ENCODE measurements at places on chromosomes 3 and 15.

- H3K4me3 ChIP-seq: no peak overlapping the region
- no peaks in the 10 kb centered on the region for H3K36me3 ChIP-seq
- H3K27me3 ChIP-seq: no peaks in the 10 kb centered on the region
- no peaks in the 10 kb centered on the region for H3K4me1 ChIP-seq
Measured at GRCh38 chr3:160340351-160340750, 58.7 kb downstream of the IFT80 start.

DNA sequence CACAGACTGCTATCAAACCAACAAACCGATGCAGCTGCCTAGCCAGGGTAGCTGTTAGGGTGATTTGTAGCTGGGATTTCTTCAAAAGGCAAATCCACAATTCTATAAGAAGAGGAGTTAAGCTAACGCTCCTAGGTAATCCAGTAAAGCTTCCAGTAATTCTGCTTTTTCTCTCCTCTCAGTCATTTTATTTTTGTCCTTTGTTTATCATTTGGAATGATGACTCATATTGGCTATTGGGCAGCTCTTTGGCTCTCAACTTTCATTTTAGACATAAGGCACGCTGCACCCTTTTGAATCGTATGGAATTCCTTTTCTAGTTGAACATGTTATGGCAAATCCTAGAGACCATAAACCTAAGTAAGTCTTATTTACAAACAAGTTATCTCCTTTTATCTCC is 53.2 kb upstream of the PPARG start:
- no peak overlapping the region for H3K4me3 ChIP-seq
- no peak overlapping the region for H3K27ac ChIP-seq
- no peaks in the 10 kb centered on the region for H3K36me3 ChIP-seq
- peaks cover 52% of the 10 kb centered on the region for H3K27me3 ChIP-seq
- peaks cover 32% of the 10 kb centered on the region for H3K4me1 ChIP-seq
- DNase-seq: no peak

GRCh38 chr15:62653122-62653521 is 389.4 kb upstream of the TPM1 start:
- H3K27me3 ChIP-seq: peaks cover 14% of the 10 kb centered on the region
- no peak for DNase-seq
- peaks cover 2% of the 10 kb centered on the region for H3K36me3 ChIP-seq
- peaks cover 6% of the 10 kb centered on the region for H3K4me1 ChIP-seq
- no peak overlapping the region for H3K27ac ChIP-seq
- H3K4me3 ChIP-seq: no peak overlapping the region

GRCh38 chr3:74267588-74268184 is 346.8 kb downstream of the CNTN3 start:
- peak; percentile 13 for DNase-seq
- no peaks in the 10 kb centered on the region for H3K36me3 ChIP-seq
- H3K27me3 ChIP-seq: no peaks in the 10 kb centered on the region
- H3K4me1 ChIP-seq: no peaks in the 10 kb centered on the region

DNA sequence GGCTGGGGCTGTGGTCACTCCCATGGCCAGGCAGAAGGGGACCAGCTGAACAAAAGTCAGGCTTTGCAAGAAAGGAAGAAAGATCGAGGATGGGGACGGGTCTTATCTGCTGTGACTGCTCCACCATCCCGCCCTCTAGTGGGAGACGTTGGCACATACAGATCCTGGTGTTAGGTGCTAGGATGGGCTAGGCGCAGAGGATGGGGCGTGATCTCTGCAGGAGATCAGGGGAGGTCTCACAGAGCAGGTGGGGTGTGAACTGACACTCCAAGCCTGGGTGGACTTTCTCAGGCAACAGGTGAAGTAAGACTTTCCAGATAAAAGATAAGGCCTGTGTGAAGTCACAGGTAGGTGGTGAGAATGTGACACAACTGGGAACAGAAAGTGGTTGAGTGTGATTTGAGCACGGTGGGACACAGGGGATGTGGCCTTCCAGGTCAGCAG is 141.9 kb upstream of the SMAD3 start:
- H3K4me1 ChIP-seq: peaks cover 9% of the 10 kb centered on the region
- peaks cover 3% of the 10 kb centered on the region for H3K36me3 ChIP-seq
- DNase-seq: peak; percentile 44
- no peak overlapping the region for H3K4me3 ChIP-seq

DNA sequence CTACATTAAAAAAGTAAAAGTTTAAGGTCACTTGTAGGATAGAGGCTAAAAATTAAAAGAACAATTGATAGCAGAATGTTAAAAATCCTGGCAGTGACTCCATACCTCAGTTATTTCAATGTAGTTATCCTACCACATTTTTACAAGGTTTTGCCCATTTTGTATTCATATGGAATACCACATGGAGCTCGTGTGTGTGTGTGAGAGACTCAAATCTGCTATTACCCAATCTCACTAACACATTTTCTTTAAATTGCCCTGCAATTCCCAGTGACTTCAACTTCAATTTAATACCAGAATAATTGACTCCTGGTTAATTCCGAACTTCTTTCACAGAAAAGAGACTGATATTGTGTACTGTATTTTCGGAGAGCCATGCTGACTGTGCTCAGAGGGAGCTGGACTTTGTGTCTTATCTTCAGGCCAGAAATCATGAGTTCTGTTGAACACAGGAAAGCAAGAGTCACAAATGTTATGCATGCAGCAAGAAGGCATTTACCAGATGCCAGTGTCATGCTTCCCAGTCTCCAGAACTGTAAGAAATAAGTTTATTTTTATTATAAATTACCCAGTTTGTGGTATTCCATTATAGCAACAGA is 529.0 kb upstream of the NECTIN3 start:
- no peak for DNase-seq
- H3K36me3 ChIP-seq: no peaks in the 10 kb centered on the region
- H3K4me3 ChIP-seq: no peak overlapping the region
- no peaks in the 10 kb centered on the region for H3K4me1 ChIP-seq

GRCh38 chr3:37086918-37087317 is 87.5 kb downstream of the LRRFIP2 start:
- no peaks in the 10 kb centered on the region for H3K27me3 ChIP-seq
- no peak overlapping the region for H3K27ac ChIP-seq
- no peaks in the 10 kb centered on the region for H3K36me3 ChIP-seq
- no peak overlapping the region for H3K4me3 ChIP-seq

DNA sequence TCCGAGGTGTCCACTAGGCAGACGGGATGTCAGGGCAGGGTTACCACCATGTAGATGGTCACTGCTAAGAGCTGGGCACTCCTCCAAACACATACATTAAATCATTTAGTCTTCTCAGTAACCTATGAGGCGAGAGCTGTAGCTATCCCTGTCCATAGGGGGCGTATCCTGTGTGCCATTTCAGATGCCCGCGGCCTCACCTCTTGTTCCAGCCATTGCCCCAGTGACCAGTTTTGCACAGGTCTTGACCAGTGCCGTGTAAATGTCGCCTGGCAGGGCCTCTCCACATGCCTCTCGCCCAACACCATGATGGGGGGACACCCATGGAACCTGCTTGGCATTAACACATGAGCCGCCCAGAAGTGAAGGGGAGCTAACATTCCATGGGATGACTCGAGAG is 20.8 kb upstream of the SRP14 start:
- H3K36me3 ChIP-seq: no peaks in the 10 kb centered on the region
- no peaks in the 10 kb centered on the region for H3K27me3 ChIP-seq
- H3K4me3 ChIP-seq: no peak overlapping the region
- H3K27ac ChIP-seq: no peak overlapping the region
- peaks cover 50% of the 10 kb centered on the region for H3K4me1 ChIP-seq
- no peak for DNase-seq

DNA sequence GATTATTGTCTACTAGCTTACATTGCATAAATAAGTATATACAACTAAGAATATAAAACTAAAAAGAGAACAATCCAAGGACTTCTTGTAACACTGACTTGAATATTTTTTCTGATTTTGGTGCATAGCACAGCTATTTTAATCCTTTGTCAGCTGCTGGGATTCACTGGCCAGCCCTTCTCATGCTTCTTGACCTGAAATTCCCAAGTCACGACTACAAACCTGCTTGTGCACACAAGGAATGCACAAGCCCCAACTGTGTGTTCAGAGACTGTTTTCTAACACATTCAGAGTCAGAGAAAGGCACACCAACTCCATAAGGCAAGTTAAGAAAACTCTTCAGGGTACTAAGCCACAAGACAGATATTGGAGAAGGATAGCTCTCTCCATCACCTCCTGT is 80.9 kb downstream of the TNIK start:
- H3K4me3 ChIP-seq: no peak overlapping the region
- H3K4me1 ChIP-seq: peaks cover 31% of the 10 kb centered on the region
- no peak for DNase-seq
- no peaks in the 10 kb centered on the region for H3K27me3 ChIP-seq
